ENCODE measurements at places on chromosomes 4 and X. TPM values are rescaled to one million over a fixed set of nuclear protein-coding genes. Genes with fewer than 3 reads are reported as not detected.

DNA sequence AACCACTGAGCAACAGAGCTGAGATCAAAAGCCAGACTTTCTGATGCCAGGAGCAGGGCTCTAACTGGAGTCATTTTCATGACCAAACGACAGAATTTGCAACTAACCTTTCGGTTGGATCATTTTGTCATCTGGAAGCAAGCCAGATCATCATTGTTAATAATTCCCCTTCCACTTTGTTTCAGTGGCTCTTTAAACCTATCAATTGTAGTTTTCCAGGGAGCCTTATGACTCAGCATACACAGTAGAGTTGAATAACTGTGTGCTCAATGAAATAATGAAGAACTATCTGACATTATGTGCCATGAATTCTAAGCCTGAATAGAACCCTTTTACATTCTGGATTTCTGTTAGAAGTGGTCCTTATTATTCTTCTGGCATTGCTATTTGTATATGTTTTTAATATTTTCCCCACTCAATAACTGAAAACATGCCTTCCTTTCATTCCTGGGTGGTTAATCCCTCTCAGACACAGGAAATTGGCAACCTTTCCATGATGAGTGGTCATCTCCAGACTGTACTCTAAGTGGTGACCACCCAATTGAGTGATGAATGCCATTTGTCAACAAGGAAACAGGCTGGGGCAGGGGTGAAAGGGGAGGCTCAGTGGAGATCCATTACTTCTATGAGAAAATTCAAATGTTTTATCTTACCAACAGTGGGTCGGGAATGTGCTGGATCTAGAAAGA lies 431.8 kb downstream of the BCOR start:
- DNase-seq = no peak

GRCh38 chr4:101200561-101200960 lies 146.8 kb downstream of the PPP3CA start:
- DNase-seq = no peak

GRCh38 chr4:119172223-119172622 lies 36.6 kb downstream of the MYOZ2 start:
- no peak for DNase-seq

- peak; percentile 76 for DNase-seq
Observed at GRCh38 chrX:2691543-2692220, 587 bp downstream of the CD99 start.

GRCh38 chr4:79267671-79268070 lies 58.2 kb downstream of the NAA11 start:
- DNase-seq = no peak

DNA sequence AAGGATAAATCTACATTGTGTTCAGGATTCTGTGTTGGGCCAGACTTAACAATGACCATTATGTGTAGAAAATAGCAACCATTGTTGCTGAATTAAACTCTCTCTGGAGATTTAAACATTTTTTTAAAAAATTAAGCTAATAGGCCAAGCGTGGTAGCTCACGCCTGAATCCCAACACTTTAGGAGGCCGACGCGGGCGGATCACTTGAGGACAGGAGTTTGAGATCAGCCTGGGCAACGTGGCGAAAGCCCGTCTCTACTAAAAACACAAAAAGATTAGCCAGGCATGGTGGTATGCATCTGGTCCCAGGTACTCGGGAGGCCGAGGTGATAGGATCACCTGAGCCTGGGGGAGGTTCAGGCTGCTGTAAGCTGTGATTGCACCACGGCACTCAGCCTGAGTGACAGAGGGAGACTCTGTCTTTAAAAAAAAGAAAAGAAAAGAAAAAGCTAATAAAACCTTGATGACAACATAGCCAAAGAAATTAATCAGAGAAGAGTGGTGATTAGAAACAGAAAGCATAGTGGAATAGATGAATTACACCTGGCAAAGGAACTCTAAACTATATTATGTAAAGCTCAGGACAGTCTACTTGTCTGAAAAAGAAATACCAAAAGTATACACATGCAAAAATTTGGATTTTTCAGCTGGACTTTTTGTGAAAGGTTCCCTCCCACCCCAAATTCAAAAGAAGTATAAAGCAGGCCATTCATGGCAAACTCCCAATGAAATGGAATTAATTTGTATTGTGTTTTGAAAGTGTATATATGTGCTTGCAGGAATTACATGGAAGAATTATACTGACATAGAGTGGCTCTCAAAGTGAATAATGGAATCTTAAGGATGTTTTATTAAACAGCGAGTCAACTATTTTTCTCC lies 21.9 kb downstream of the PLS3 start:
- no peak for DNase-seq

DNA sequence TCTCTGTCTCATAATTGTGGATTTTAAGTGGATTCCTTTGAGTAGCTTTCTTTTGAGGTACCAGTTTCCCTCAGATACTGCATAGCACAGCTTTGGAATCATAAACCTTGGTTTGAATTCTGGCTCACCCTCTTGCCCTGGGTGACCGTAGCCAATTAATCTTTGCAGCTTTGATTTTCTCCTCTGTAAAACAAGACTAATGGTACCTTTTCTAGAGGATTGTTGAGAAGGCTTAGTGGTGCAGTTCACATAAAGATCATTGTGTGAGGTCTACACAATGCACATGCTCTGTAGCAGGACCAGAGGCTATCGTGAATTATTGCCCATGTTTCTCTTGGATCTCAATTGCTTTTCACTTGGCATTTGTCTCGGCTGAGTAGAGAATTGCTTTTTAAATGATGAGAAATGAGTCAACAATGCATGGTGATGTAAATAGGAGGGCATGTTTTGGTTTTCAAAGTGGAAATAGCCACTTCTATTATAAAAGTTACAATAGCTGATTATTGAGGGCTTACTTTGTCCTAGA lies 47.9 kb downstream of the TMEM131L start:
- no peak for DNase-seq

GRCh38 chr4:108292229-108292628 lies 123.5 kb upstream of the LEF1 start:
- no peak for DNase-seq

- DNase-seq = no peak
Observed at GRCh38 chr4:168045354-168045753, 47.0 kb upstream of the ANXA10 start.

GRCh38 chr4:89071311-89071710 lies 14.3 kb upstream of the FAM13A start:
- no peak for DNase-seq

The TGIF2LX gene
- total RNA-seq = not detected

The ARHGAP36 gene
- total RNA-seq = not detected

The WDR17 gene
- 7.8 TPM for total RNA-seq

The PAGE1 gene
- not detected for total RNA-seq

The CISD2 gene
- total RNA-seq = 13.6 TPM

The SATL1 gene
- total RNA-seq = not detected

The LPAR4 gene
- 0.36 TPM for total RNA-seq

The ADAM29 gene
- not detected for total RNA-seq

The UVSSA gene
- 8.7 TPM for total RNA-seq

The RBMXL3 gene
- total RNA-seq = not detected

The RAI2 gene
- 26.0 TPM for total RNA-seq

Measured in sigmoid colon (tissue), 7 donors.